Glomerular endothelial cell (primary cell): ENCODE measurements at places on chromosomes 2 and 18. TPM values are rescaled to one million over a fixed set of nuclear protein-coding genes. Genes with fewer than 3 reads are reported as not detected.

The CFAP53 gene
- total RNA-seq, result 0.10 and 0.18 TPM in 2 replicates

The CAPN14 gene
- 0.15 and 0.35 TPM in 2 replicates for total RNA-seq

The KRTCAP3 gene
- total RNA-seq, result not detected in 2 replicates

The NEU2 gene
- not detected in 2 replicates for total RNA-seq

The LINC00305 gene
- total RNA-seq, result 2.6 TPM in 1 of 2 replicates, not detected in the other

The PTPRN gene
- total RNA-seq, result 0.47 and 0.97 TPM in 2 replicates

The DSG4 gene
- total RNA-seq, result not detected in 2 replicates

The IRS1 gene
- 4.0 and 4.1 TPM in 2 replicates for total RNA-seq

The CABLES1 gene
- total RNA-seq, result 51.2 and 69.3 TPM in 2 replicates

The NDUFAF7 gene
- total RNA-seq, result 9.2 and 21.8 TPM in 2 replicates

The EPHA4 gene
- total RNA-seq, result 6.5 and 22.2 TPM in 2 replicates

The GCKR gene
- total RNA-seq, result 0.88 and 1.8 TPM in 2 replicates

The ASB18 gene
- total RNA-seq, result not detected in 2 replicates

The ZNF385B gene
- total RNA-seq, result not detected in 2 replicates

The CNTNAP5 gene
- total RNA-seq, result not detected in 2 replicates

The SPDYA gene
- total RNA-seq, result 0.39 TPM in 1 of 2 replicates, not detected in the other

The CTIF gene
- 32.8 and 55.4 TPM in 2 replicates for total RNA-seq

The SCLY gene
- total RNA-seq, result 16.3 and 22.9 TPM in 2 replicates

The GCG gene
- total RNA-seq, result not detected in 2 replicates

The DNER gene
- total RNA-seq, result 5.4 and 13.4 TPM in 2 replicates

The ST6GAL2 gene
- total RNA-seq, result 17.4 and 39.5 TPM in 2 replicates

The DLX1 gene
- total RNA-seq, result 0.34 TPM in 1 of 2 replicates, not detected in the other

The MITD1 gene
- 44.5 and 49.0 TPM in 2 replicates for total RNA-seq

The MC4R gene
- total RNA-seq, result not detected in 2 replicates

The LOXHD1 gene
- total RNA-seq, result not detected in 2 replicates

The NPAS2 gene
- 14.7 and 15.8 TPM in 2 replicates for total RNA-seq

The CDH2 gene
- total RNA-seq, result 47.9 and 104 TPM in 2 replicates

The USP14 gene
- 37.2 and 65.2 TPM in 2 replicates for total RNA-seq

The HK2 gene
- total RNA-seq, result 9.4 and 12.0 TPM in 2 replicates

The SCN2A gene
- total RNA-seq, result 0.06 and 0.10 TPM in 2 replicates

The GALR1 gene
- total RNA-seq, result not detected in 2 replicates

The CYRIA gene
- total RNA-seq, result 16.0 and 19.4 TPM in 2 replicates

The AKAIN1 gene
- total RNA-seq, result not detected in 2 replicates

The CD8B2 gene
- not detected in 2 replicates for total RNA-seq

The DSG1 gene
- total RNA-seq, result 0.15 TPM in 1 of 2 replicates, not detected in the other

The COL6A3 gene
- total RNA-seq, result 59.2 and 244 TPM in 2 replicates

The APLF gene
- total RNA-seq, result 2.4 and 3.3 TPM in 2 replicates

The GATA6 gene
- total RNA-seq, result 7.0 and 18.1 TPM in 2 replicates

The DUSP19 gene
- total RNA-seq, result 1.4 and 4.3 TPM in 2 replicates

The MDH1B gene
- total RNA-seq, result 0.12 and 0.29 TPM in 2 replicates

The IL1R1 gene
- total RNA-seq, result 14.6 and 41.1 TPM in 2 replicates

The MAL gene
- 3.1 TPM in 1 of 2 replicates, not detected in the other for total RNA-seq

The GPD2 gene
- 16.5 and 19.7 TPM in 2 replicates for total RNA-seq

The CTLA4 gene
- total RNA-seq, result not detected in 2 replicates

The SPR gene
- total RNA-seq, result 31.6 and 44.1 TPM in 2 replicates

The RANBP2 gene
- total RNA-seq, result 52.9 and 63.4 TPM in 2 replicates

The SNRNP200 gene
- 81.1 and 102 TPM in 2 replicates for total RNA-seq

The C2orf72 gene
- total RNA-seq, result 0.29 and 1.5 TPM in 2 replicates

The ATL2 gene
- total RNA-seq, result 34.4 and 48.5 TPM in 2 replicates
